Aortic smooth muscle cell (primary cell): ENCODE measurements at places on chromosomes 7 and 10. TPM values are rescaled to one million over a fixed set of nuclear protein-coding genes. Genes with fewer than 3 reads are reported as not detected.

CTAGE8 gene
- 0.68 TPM in 1 of 2 replicates, not detected in the other for total RNA-seq

ADARB2 gene
- not detected in 2 replicates for total RNA-seq

ZNF316 gene
- total RNA-seq = 9.3 and 12.4 TPM in 2 replicates

CYP2C19 gene
- total RNA-seq = not detected in 2 replicates

TMEM26 gene
- total RNA-seq = 4.8 and 12.2 TPM in 2 replicates

PNLIP gene
- total RNA-seq = not detected in 2 replicates

CUBN gene
- 2.2 and 2.4 TPM in 2 replicates for total RNA-seq

DLX6 gene
- total RNA-seq = not detected in 2 replicates

AGAP9 gene
- total RNA-seq = 2.0 and 3.3 TPM in 2 replicates

C10orf143 gene
- total RNA-seq = 0.92 and 0.93 TPM in 2 replicates

ATG9B gene
- total RNA-seq = 0.06 TPM in 1 of 2 replicates, not detected in the other

KCNK18 gene
- not detected in 2 replicates for total RNA-seq

NKX1-2 gene
- total RNA-seq = not detected in 2 replicates

TSPAN12 gene
- 2.2 and 4.0 TPM in 2 replicates for total RNA-seq

CTBP2 gene
- 51.7 and 64.5 TPM in 2 replicates for total RNA-seq

C10orf105 gene
- total RNA-seq = under 0.01 TPM in 1 of 2 replicates, not detected in the other

COBL gene
- not detected in 2 replicates for total RNA-seq

ABCB4 gene
- 1.3 and 3.9 TPM in 2 replicates for total RNA-seq

PLAU gene
- total RNA-seq = 37.4 and 45.2 TPM in 2 replicates

PIP gene
- total RNA-seq = not detected in 2 replicates

RBM33 gene
- total RNA-seq = 26.2 and 41.7 TPM in 2 replicates

GPR22 gene
- not detected in 2 replicates for total RNA-seq
